H9 (cell line): ENCODE measurements at places on chromosomes 6 and 20. TPM values are rescaled to one million over a fixed set of nuclear protein-coding genes. Genes with fewer than 3 reads are reported as not detected.

DNA sequence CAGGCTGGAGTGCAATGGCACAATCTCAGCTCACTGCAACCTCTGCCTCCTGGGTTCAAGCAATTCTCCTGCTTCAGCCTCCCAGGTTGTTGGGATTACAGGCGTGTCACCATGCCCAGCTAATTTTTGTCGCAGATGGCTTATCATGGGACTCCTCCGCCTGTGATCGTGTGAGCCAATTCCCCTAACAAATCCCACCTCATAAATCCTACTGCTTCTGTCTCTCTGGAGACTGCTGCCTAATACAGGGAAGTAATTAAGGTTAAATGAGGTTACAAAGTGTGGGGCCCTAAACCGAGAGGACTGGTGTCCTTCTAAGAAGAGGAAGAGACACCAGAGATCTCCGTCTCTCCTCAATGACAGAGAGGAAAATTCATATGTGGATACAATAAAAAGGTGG lies 52.0 kb downstream of the TRPC4AP start:
- DNase-seq = no peak

GRCh38 chr20:16205507-16205906 lies 367.7 kb downstream of the KIF16B start:
- no peak for DNase-seq

- peak; percentile 74 for DNase-seq
Measured at GRCh38 chr20:51042657-51043247, 19.8 kb upstream of the KCNG1 start.

GRCh38 chr6:145428706-145429105 lies 306.6 kb downstream of the EPM2A start:
- no peak for DNase-seq

GRCh38 chr6:144145541-144145940 lies 4.8 kb upstream of the STX11 start:
- DNase-seq = no peak

- no peak for DNase-seq
Measured at GRCh38 chr20:23095499-23095898, 9.4 kb upstream of the CD93 start.

- DNase-seq = no peak
Measured at GRCh38 chr6:125932451-125932795, 24.1 kb upstream of the HINT3 start.

- no peak for DNase-seq
Measured at GRCh38 chr20:52585333-52585732, 386.8 kb upstream of the TSHZ2 start.

GRCh38 chr6:79604583-79605037 lies 26.5 kb upstream of the SH3BGRL2 start:
- no peak for DNase-seq

- DNase-seq = no peak
Measured at GRCh38 chr6:127539272-127539671, 20.1 kb upstream of the MTCL3 start.

- no peak for DNase-seq
Measured at GRCh38 chr6:41713159-41713649, 22.2 kb downstream of the TFEB start.

GRCh38 chr20:15882553-15882952 lies 690.7 kb downstream of the KIF16B start:
- no peak for DNase-seq

DNA sequence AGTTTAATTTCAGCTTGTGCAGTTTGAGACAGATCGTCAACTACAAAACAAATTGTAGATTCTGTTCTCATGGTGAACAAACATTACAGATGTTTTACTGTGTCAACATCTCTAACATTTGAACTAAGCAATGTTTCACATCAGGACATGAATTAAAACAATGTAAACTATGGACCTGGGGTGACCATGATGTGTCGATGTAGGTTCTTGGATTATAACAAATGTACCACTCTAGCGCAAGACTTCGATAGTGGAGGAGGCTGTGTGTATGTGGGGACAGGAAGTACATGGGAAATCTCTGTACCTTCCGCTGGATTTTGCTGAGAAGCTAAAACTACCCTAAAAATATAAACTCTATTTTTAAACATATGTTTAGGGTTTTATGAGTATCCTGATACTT lies 17.1 kb downstream of the HIVEP2 start:
- DNase-seq = no peak

- no peak for DNase-seq
Measured at GRCh38 chr20:41407607-41408006, 41.0 kb upstream of the EMILIN3 start.

- no peak for DNase-seq
Measured at GRCh38 chr20:52033313-52033712, 158.3 kb downstream of the ZFP64 start.

- peak; percentile 92 for DNase-seq
Measured at GRCh38 chr20:62816031-62816883, 593 bp upstream of the COL9A3 start.

GRCh38 chr6:12295558-12296254 lies 5.5 kb downstream of the EDN1 start:
- DNase-seq = no peak

DNA sequence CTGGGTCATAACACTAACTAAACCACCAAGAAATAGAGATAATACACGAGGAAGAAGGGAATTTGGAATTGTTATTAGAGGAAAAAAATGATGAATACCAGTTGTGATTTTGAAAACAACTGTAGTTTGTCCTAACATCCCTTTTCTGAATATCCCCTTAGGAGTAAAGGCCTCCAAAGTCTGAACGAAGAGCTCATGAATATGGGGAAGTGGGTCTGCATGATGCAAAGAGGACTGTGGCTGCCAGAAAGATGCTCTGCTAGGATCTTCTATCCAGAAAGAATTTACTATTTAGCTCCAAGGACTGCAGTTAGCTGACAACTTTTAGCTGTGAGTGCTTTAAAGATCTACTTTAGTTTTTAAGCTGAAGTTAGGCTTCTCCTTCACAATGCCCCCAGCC lies 308.8 kb upstream of the HS3ST5 start:
- no peak for DNase-seq

- no peak for DNase-seq
Measured at GRCh38 chr6:132872923-132873322, 58.6 kb downstream of the RPS12 start.

- DNase-seq = no peak
Measured at GRCh38 chr6:48610846-48611245, 499.8 kb upstream of the PTCHD4 start.

DNA sequence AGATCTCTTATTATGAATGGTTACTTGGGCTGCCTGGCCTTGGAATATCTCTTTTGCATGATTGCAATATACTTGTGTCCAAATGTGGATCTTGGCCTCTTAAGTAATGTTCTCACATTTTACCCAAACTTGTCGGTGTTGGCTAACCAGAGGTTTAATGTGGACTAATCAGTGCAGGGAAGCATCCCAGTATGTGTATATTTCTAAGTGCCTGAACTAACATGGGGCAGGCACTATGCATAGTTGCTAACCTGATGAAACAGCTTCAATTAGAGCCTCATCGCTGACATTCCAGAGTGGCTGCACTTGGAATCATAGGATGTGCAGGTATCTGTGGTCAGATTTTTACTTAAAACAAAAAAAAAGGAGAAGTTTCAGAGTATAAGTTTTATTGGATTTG lies 160.0 kb downstream of the PDE7B start:
- DNase-seq = no peak

GRCh38 chr6:45946352-45946751 lies 69.3 kb downstream of the CLIC5 start:
- peak; percentile 57 for DNase-seq

The NECAB3 gene
- 51.5 and 57.7 TPM in 2 replicates for total RNA-seq

The RHAG gene
- total RNA-seq = not detected in 2 replicates

The MUCL3 gene
- 0.15 and 0.20 TPM in 2 replicates for total RNA-seq

The ARMH2 gene
- total RNA-seq = not detected in 2 replicates

The ENPP4 gene
- total RNA-seq = 2.9 and 3.2 TPM in 2 replicates

The EPPIN gene
- total RNA-seq = not detected in 2 replicates

The RSPO3 gene
- not detected in 2 replicates for total RNA-seq

The TRIM38 gene
- total RNA-seq = 0.55 and 0.61 TPM in 2 replicates

The CUL7 gene
- total RNA-seq = 23.5 and 24.5 TPM in 2 replicates

The TFAP2D gene
- total RNA-seq = not detected in 2 replicates

The TTBK1 gene
- 1.3 and 1.6 TPM in 2 replicates for total RNA-seq
